SIG-M5 (cell line): ENCODE measurements at places on chromosomes 3 and 15.

DNA sequence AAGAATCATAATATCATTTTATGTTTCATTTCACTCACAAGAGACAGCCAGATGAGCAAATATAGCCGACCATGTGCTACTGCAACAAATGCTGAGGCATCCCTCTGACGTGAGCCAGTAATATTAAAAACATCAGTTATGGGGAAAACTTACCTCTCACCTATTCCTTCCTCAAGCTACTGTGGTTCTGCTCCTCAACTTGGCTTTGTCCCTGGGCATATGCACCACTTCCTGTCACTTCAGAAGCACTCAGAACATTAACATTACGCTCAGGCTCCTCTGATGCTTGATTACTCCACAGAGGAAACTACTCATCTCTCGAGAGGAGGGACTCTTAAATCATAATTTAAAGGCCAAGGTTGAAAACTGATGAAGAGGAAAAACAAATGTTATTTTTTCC, 457.0 kb upstream of the ALCAM start:
- DNase-seq = no peak

DNA sequence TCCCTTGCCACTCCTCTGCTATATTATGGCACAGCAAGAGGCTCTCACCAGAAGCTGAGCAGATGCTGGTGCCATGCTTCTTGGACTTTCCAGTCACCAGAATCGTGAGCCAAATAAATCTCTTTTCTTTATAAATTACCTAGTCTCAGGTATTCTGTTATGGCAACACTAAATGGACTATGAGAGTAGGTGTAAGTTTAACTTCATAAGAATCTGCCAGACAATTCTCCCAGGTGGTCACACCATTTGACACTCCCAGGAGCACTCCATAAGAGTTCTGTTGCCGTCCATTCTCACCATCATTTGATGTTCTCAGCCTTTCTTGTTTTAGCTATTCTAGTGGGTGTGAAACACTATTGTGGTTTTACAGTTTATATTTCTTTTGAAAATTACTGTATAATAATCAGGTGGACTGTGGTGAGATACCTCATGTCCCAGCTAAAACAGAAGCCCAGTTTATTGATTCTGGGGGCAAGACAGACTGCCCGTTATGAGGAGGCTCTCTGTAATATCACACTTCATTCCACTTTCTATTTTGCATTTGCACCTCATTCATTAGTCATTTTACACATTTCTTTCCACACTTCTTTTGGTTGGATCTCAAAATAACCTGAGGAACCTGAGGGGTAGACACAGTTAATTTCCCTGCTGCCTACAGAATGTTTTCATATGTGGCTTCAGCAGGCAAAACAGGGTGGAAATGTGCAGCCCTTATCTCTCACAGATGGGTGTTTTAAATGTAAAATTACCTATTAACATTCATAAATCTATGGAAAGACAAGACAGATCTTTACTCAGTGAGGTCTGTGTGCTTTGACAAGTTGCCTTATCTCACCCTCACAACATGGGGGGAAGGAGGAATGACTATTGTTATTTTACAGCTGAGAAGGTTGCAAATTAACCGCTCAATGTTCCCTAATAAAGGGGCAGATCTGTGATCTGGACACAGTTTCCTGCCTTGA, 42.1 kb downstream of the CDCP1 start:
- no peak for DNase-seq

GRCh38 chr15:80685628-80686027, 9.5 kb upstream of the ABHD17C start:
- DNase-seq = no peak

DNA sequence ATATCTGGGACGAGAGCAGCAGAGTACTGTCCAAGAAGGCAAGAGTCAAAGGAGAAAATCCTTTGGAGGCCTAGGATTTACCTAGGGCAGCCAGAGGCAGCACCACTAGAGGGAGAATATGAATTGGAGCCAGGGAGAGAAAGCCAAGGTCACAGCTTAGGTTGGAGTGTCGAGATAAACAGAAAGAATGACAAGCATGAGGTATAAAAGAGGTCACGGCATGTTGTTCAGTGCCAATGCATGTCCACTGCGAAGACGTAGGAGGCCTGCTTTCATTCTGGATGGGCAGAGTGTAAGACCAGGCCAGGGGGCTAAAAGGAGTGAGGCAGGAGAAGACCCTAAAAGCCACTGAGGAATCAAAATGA, 47.2 kb downstream of the THBS1 start:
- DNase-seq = no peak

DNA sequence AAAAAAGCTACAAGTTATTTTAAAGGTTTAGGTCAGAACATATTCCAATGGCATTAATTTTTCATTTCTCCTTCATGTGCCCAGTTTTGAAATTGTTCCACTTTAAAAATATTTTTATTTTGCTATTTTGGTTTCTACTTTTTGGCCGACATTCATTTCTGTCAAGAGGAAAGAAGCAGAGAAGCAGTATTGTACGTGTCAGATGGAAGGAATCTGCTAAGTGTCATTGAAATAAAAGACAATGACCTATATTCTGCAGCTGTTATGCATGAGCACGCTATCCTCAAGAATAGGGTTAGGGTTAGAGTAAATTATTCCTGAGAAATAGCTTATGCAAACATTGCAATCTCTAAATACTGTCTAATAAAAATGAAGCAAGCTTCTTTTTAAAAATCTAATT, 941.7 kb downstream of the TUSC7 start:
- DNase-seq = no peak

- no peak for DNase-seq
Measured at GRCh38 chr3:174342941-174343501, 516.1 kb upstream of the NAALADL2 start.

DNA sequence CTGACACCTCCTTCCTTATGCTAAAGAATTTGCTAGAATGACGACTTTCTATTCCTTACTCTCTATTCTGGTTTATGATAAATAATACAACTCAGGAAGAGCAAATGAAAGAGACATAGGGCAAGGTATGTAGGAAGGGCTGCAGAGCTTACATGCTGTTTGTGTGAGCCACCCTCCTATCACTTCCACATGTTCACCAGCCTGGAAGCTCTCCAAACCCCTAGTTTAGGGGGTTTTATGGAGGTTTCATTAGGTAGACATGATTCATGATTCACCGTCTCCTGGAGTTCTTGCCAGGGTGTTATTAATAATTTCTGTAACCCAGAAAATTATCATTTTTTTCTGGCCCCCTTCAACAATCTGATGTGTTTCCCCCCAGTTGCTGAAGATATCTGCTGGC, 172.1 kb upstream of the COL8A1 start:
- DNase-seq = no peak

DNA sequence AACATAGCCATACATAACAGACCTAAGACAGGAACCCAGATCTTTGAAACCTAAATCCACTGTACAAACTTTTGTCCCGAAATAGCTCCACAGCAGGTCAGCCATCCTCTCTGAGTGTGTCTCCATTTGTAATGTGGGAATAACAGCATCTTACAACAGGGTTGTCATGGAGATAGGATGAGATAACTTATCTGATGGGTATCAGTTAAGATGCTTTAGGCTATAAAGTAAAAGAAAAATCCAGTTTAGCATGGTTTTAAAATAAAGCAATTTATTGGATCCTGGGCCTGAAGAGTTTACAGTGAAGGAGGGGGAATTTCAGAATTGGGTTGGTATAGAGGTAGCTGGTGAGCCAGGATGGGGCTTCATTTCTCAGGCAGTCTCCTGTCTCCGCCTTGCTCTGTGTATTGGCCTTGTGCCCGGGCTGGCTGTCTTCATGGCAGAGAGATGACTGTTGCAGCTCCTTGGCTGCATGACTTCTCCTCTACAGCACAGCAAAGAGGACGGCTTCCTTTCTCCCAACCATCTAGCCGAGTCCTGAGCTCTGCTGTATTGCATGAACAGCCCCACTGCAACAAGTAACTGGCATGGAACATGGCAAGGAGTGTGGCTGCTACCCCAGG, 131.9 kb upstream of the PROK2 start:
- no peak for DNase-seq

GRCh38 chr15:51311510-51311909, 26.9 kb downstream of the CYP19A1 start:
- no peak for DNase-seq

DNA sequence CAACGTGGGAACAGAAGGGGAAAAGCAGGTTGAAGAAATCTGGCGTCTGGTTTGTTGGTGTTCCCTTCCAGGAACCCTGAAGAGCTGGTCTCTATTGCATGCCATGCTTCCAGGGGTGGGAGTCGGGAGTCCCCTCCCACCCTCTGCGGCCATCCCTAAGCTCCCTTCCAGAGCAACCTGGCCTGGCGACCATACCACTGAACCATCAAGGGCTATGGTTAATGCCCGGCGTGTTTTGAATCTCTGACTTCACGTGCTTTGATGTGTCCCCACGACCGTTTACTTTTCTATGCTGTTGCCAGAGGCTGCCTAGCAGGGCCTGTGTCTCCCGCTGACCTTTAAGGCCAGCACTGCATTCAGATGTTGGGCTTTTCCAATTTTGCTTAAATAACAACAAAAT, 696 bp upstream of the SNRK start:
- no peak for DNase-seq

DNA sequence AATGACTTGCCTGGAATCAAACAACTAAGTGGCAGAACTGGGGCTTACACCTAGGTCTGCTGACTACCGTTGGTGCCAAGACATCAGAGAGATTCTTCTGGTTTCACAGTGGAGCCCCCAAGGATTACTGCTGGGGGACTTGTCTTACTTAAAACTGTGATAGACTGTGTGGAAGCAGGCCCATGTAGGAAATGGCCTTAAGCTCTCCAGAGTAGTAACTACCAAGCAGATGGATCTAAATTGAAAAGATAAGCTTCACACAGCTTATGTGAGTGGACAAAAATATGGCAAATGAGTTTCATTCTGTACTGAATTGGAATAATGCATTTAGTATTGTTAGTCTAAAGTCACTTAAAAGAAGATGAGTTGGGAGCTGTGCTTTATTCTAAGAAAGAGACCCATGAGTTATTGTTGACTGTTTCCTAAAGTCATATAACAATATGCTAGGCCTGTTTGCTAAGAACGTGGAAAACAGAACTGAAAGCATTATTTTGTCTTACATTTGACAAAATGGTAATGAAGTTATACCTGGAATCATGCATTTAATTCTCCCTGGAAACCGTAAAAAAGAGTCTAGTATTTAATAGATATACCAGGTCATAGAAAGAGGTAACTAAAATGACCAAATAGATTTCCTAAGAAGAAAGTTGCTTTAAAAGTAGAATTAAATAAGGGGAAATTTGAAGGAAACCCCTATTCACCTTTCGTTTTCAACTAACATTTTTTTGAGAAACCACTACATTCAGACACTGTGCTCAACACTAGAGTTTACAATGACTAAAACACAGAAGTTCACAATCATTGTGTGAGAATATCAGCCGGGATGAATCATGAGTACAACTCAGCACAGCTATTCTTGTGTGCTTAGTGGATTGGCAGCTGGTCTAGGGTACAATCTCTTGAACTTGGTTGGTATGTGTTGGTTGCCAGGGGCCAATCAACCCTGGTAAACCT, 13.0 kb upstream of the MAPK6 start:
- DNase-seq = no peak

GRCh38 chr3:141266186-141266585, 34.6 kb downstream of the PXYLP1 start:
- no peak for DNase-seq

GRCh38 chr3:196215493-196216020, 777 bp upstream of the SLC51A start:
- no peak for DNase-seq

- DNase-seq = no peak
Measured at GRCh38 chr15:76342382-76343201, 6.0 kb downstream of the ISL2 start.

GRCh38 chr3:185658504-185658912, 72.4 kb downstream of the SENP2 start:
- no peak for DNase-seq

DNA sequence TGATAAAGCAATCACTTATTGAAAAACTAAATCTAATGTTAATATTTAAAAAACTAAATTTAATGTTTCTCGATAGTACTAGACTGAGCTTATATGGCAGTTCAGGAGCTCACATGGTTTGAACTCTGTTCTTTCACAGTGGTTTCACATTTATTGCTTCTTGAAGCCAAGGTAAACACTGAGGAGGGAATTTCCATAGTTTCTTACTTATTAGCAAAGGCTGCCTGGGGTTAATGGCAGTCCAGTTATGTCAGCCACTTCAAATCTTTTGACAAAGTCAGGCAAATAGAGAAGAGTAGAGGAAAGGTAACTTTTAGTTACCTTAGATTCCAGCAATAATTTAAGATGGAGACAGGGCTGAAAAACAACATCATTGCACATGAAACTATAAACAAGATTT, 831.5 kb downstream of the ROBO2 start:
- DNase-seq = no peak

DNA sequence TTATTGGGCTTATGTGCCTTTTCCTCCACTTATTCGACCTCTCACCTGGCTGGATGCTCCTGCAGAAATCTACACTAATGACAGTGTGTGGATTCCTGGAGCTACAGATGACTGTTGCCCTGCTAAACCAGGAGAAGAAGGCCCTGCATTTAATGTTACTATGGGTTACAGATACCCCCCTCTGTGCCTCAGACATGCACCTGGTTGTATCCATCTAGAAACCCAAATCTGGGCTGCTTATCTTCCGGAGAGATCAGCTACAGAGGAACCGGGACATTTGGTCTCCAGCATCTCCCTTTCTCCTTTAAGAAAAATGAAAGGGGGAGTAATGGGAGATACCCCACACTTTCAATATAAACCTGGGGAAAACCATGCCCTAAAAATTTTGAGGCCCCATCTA, 710.0 kb downstream of the ROBO1 start:
- no peak for DNase-seq

- DNase-seq = no peak
Measured at GRCh38 chr15:59446232-59446957, 8.4 kb downstream of the FAM81A start.

GRCh38 chr3:86890741-86891396, 100.1 kb downstream of the VGLL3 start:
- DNase-seq = no peak

GRCh38 chr15:48939648-48940047, 24.1 kb downstream of the SHC4 start:
- DNase-seq = no peak

- DNase-seq = no peak
Measured at GRCh38 chr15:61035311-61035710, 193.8 kb downstream of the RORA start.
